ENCODE measurements at places on chromosomes 3 and 15. TPM values are rescaled to one million over a fixed set of nuclear protein-coding genes. Genes with fewer than 3 reads are reported as not detected.

GRCh38 chr15:47750030-47750739 lies 32.9 kb downstream of the SEMA6D start:
- no peak for DNase-seq

GRCh38 chr3:64141476-64141875 lies 83.8 kb downstream of the PRICKLE2 start:
- DNase-seq: no peak

The NR1I2 gene
- not detected for total RNA-seq

DNA sequence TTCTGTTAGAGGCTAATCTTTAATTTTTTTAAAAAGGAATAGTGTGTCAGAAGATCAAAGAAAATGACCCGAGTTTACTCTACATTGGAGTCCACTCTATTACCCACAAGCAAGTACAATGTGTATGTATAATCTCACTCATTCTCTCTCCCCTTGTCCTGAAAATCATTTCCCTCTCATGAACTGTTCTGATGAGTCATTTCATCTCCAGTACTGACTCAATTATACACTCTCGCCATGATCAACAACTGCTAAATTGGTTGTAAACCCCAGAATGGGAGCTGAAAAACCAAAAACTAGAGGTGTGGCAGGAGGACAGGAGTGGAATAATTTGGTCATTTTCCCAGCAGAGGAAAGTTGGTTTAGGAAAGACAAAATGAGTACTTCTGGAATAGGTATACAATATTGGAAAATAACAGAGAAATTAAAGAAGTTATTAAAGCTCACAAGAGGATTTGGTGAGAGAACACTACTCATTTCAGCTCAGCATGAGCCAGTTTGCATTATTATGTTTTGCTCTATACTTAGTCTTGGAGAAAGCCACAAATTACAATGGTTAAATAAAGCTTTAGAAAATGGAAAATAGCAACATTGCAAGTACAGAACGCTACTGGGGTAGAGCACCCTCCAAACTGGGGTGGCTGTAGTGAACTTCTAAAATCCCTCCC lies 144.3 kb upstream of the PFN2 start:
- DNase-seq: no peak

- peak; percentile 68 for DNase-seq
Observed at GRCh38 chr15:65869954-65870871, 922 bp downstream of the RAB11A start.

DNA sequence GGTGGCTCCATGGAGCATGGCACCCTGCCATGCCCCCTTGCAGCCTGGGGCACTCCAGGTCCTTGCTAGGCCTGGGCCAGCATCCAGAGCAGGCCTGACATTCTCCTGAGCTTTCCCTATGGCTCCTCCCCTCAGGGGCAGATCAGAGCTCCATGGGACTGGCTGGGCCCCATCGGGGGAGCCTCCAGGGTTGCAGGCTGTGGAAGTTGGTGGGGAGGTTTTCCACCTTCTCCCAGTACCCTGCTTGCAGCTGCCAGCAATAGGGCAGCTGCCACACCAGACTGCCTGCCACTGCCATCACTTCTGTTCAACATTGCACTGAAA lies 75.7 kb upstream of the TP63 start:
- DNase-seq: no peak

DNA sequence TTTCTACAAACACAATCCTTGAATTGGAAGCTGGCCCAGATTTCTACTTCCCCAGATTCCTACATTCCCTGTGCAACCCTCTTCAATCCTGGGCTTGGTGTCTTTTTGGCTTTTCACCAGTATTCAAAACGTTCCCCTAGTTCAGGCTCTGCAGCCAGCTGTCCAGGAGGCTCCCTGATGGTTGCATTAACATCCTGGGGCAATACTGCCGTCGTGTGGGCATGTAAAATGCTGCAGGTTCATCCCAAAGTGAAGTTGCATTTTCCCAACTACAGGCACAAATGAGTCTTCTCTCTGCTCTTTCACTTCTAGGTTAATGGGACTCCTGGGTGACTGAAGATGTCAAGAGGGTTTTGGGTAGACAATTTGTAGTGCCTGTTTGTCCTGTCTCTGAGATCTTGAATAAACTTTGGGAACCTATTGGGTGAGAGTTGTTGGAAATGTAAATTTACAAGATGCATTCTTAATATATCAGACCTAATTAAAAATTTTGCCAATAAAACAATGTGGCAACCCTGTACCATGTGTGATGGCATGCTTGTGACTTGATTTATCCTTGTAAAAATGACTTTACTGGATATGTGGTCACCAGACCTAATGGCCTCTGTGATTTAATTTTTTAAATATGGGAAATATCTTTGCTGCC lies 28.6 kb downstream of the SOX14 start:
- DNase-seq: no peak

The GUCA1C gene
- not detected for total RNA-seq

The POMGNT2 gene
- total RNA-seq: 23.0 TPM

The TUSC7 gene
- total RNA-seq: not detected

DNA sequence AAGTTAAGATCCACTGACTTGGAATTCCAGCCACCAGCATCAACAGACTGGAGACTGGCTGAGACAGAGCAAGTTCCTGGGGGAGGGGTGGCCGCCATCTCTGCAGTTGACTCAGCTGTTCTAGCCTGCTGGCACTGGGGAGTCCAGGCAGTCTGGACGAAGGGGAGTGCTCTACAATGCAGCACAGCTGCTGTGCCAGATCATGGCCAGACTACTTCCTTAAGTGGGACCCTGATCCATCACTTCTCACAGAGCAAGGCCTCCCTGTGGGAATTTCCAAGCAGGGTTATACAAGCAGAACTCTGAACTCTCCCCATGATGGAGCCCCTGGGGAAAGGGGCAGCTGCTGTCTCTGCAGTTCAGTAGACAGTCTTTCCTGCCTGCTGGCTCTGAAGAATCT lies 35.2 kb downstream of the PYGO1 start:
- no peak for DNase-seq

The AADACL2 gene
- not detected for total RNA-seq

- DNase-seq: no peak
Observed at GRCh38 chr15:73617913-73618312, 15.3 kb downstream of the NPTN start.

GRCh38 chr15:58078591-58078990 lies 13.1 kb upstream of the ALDH1A2 start:
- DNase-seq: no peak

Data from Right ventricle myocardium inferior (tissue), 1 donor.